ENCODE measurements at places on chromosomes 2 and 18.

DNA sequence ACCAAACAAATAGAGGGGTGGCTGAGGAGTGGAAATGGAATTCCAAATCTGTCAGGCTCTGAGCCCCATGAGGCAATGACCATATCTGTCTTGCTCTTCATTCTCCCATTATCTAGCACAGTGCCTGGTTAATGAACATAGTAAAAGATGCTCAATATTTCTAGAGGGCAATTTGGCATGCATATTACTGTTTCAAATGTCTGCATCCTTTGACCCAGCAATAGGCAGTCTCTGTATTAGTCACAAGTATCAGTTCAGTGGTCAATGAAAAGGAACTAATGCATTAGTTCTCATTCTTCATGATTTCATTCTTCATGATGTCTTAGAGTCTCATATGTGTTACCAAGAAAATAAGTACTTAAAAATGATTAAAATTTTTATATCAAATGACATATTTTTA is 28.4 kb upstream of the MALL start:
- no peak for DNase-seq

- no peak for DNase-seq
These were observed 601.2 kb upstream of the ZNF804A start for GRCh38 chr2:183996825-183997793.

GRCh38 chr18:37489998-37490397 is 75.6 kb downstream of the CELF4 start:
- no peak for DNase-seq

- no peak for DNase-seq
These were observed 15.9 kb upstream of the CHAC2 start for GRCh38 chr2:53751728-53752127.

- no peak for DNase-seq
These were observed 208.6 kb downstream of the CMPK2 start for GRCh38 chr2:6657136-6657535.

Measured in NCI-H1048 (cell line).